H54 (cell line): ENCODE measurements at places on chromosomes 1 and 21.

DNA sequence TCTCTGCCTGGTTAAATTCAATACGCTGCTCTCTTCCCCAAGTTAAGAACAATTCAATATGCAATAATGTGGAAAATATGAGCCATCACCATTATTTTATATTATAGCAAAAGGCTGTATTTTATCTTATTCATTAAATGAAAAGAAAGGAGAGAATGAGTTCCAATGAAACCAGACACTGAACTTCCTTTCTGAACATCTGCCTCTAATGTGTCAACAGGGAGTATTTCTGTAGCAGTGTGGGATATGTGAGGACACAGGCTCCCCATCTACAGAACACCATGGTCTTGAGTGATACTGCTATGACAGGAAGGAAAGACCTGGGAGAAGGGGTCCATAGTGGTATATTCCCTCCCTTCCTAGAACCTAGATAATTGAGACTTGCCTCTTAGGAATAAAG, 46.3 kb downstream of the CASQ2 start:
- no peak for DNase-seq

DNA sequence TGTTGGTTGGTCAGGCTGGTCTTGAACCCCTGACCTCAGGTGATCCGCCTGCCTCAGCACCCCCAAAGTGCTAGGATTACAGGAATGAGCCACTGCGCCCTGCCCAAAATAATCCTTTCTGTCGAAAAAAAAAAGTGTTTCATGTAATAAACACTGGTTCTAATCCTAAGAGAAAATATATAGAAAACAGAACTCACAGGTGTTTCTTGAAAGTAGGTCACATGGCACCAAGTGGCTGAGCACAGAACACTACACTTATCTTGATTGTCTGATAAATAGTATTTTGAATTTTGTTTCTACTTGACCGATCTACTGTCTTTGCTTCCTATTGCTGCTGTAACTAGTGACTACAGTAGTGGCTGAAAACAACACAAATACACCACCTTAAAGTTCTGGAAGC, 87.6 kb upstream of the SOD1 start:
- no peak for DNase-seq

DNA sequence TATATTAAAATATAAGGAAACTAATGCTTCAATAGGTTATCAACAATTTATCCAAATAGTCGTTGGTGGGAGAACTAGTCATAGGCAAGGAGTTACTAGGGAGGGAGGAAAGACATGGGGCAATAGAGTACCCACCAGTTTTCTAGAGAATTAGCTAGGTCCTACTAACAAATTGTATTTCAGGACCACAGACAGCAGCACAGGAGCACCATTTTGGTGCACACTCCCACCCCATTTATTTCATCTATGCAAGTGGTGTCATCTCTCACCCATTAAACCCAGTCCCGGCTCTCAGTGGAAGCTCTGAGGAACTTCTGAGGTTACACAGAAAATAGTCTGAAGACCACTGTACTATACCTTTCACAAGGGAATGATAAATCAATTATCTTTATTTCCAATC, 89.0 kb upstream of the BCAR3 start:
- DNase-seq: no peak

- no peak for DNase-seq
Observed at GRCh38 chr1:65027666-65028358, 61.5 kb upstream of the JAK1 start.

- DNase-seq: no peak
Observed at GRCh38 chr1:200369131-200369530, 40.7 kb downstream of the ZNF281 start.

DNA sequence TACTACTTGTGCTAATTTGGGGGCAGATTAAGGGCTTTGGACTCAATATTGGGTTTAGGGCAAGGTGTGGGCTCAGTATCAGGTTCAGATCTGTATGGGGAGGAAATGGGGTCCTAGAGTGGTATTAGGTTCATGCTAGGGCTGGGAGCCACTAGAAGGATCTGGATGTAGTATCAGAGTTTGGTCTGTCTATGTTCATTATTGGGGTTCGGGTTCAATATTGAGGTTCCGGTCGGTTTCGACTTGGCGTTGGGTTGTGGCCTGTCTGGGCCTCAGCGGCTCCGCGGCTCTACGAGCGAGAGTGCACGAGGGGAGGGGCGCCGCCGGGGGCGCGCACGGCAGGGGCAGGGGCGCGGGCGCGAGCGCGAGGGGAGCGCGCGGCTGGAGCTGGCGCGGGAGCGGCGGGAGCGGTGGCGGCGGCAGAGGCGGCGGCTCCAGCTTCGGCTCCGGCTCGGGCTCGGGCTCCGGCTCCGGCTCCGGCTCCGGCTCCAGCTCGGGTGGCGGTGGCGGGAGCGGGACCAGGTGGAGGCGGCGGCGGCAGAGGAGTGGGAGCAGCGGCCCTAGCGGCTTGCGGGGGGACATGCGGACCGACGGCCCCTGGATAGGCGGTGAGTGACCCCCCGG, at the start of gene PTPRF:
Gene PTPRF, plus strand, starts transcription at position 401 of the 624 bp plus-strand sequence. CDS start 14,193 bp downstream, outside the sequence.
- peak; percentile 67 for DNase-seq

- DNase-seq: no peak
Observed at GRCh38 chr1:76955652-76956051, 88.4 kb downstream of the ST6GALNAC5 start.

- peak; percentile 86 for DNase-seq
Observed at GRCh38 chr1:153536012-153536670, 350 bp upstream of the S100A6 start.

DNA sequence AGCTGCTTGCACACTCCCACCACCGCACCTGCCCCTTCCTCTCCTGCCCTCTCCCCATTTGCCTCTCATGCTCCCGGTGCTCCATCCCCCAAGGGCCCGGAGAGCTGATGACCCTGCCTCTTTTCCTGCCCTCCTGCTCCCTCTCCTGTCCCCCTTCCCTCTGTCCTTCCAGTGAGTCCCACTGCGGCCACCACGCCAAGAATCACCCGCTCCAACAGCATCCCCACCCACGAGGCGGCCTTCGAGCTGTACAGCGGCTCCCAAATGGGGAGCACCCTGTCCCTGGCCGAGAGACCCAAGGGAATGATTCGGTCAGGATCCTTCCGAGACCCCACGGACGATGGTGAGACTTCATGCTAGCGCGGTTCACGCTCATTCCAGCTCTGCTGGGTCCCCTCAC, 40.7 kb upstream of the IPO9 start:
- DNase-seq: no peak

DNA sequence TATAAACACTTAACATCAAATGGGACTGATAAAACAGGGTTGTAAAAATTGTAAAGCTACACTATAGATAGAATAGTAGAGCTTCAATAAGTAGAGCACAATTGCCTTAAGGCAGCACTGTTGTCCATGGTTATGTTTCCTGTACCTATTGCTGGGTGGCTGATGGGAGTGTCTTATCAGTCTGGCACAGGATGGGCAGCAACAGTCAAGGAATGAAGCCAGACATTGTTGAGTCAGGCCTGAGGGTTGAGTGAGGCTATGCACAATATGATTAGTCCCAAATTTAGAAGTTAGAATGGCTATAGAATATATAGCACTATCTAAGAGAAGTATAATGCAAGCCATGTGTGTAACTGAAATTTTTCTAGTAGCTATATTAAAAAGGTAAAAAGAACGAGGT, 25.0 kb upstream of the CD1D start:
- no peak for DNase-seq

DNA sequence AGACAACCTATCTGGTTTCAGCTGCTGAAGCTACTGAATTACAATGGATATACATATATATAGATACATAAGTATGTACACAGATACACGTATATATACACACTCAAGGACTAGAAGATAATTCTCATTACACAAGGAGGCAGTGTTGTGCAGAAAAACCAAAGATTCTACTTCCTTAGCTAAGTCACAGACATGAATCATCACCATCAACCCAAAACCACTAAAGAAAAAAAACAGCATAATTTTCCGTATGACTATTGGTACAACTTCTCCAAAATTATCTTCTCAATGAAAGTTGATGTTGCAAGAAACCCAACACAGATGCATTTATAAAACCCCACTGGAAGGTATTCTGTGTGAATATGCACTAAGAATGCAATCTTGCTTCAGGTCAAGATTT, 36.8 kb upstream of the RPF1 start:
- peak; percentile 34 for DNase-seq

GRCh38 chr1:17233675-17234320, 15.1 kb upstream of the PADI3 start:
- DNase-seq: peak; percentile 79

DNA sequence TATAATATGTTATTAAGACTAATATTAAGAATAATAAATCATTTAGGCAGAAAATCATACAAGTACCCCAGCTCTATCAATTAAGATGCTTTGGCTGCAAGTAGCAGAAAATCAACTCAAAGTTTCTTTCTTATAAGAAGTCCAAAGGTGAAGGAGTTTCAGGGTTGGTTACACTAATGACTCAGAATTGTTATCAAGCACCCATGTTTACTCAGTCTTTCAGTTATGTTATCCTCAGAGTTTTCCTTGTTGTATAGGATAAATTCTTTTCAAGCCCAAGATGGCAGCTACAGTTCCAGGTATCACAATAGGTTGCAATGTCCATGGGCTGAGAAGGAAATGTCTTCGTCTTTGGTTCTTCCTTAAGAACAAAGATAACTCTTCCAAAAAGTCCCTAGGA, 163.6 kb downstream of the TNFSF18 start:
- no peak for DNase-seq

- no peak for DNase-seq
Observed at GRCh38 chr1:158534496-158534895, 19.7 kb downstream of the OR6Y1 start.

- no peak for DNase-seq
Observed at GRCh38 chr1:179925922-179926849, 28.4 kb upstream of the CEP350 start.

- no peak for DNase-seq
Observed at GRCh38 chr1:182299728-182300616, 91.6 kb downstream of the GLUL start.

GRCh38 chr1:100736746-100737145, 17.2 kb downstream of the VCAM1 start:
- no peak for DNase-seq

GRCh38 chr1:92948071-92948470, 13.2 kb downstream of the DIPK1A start:
- DNase-seq: no peak

DNA sequence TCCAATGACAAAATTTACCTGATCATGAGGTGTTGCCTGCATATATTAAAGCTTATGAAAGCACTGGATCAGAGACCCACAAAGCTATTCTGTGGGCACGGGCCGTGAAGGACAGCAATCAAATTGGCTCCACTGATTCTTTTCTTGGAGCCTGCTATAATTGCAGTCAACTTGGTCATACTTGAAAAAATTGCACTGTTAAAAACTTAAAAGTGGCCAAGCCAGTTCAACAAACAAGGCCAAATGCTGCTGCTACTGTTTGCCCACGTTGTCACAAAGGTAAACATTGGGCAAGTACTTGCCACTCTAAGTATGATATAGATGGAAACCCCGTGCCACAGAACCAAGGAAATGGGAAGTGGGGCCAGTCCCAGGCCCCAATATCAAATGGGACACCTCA, 37.8 kb downstream of the CYP4A11 start:
- DNase-seq: no peak

- DNase-seq: no peak
Observed at GRCh38 chr1:241356187-241356518, 852 bp downstream of the RGS7 start.

GRCh38 chr1:8676813-8677212, 140.6 kb downstream of the RERE start:
- DNase-seq: no peak

DNA sequence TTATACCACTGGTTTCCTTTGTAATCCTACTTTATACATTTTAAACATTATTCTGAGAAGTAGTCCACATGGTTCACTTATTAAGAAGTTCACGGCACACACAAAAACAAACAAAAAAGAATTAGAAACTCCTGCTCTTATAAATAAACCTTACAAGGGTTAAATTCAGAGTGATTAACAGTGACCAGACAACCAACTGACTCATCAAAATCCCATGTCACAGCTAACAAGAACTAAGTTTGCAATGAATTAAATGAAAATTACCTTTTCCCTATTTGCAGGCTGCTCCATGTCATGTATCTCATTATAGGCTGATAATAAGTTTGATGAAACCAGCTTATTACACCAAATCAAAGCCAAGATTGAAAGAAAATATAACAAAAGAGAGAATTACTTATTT, 77.5 kb downstream of the PUM1 start:
- no peak for DNase-seq

DNA sequence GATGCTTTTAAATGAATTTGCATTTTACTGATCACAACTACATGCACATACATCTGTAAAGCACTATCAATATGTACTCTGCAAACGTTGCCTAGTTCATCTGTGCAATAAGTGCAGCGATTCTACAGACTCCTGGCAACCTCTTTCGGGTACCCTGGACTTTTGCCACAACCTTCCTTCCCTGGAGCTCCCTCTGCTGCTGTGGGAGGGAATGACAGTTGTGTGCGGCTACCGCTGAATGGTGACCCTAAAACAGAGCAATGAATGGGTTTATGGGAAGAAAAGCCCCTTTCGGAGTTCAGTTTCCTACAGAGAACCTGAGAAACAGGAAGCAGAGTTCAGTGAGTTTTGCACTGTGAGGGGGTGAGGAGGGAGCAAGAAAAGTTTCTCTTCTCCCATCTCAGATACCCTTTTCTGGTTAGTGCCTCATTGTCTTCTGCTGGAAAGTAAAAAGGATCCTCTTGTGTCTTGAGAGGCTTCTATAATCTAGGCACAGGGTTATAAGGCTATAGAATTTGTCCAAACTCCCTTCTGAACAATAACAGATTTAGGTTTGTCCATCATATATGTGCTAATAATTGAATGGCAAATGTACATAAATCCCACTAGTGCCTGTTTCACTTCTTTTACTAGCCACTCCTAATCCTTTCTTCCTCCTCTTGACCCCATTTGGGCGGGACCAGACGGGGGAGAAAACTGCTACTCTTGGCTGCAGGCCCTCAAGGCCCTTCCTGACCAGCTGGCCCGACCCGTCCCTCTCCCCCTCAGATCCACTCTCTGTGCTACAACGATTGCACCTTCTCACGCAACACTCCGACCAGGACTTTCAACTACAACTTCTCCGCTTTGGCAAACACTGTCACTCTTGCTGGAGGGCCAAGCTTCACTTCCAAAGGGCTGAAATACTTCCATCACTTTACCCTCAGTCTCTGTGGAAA, 19.8 kb upstream of the SARS1 start:
- peak; percentile 33 for DNase-seq

DNA sequence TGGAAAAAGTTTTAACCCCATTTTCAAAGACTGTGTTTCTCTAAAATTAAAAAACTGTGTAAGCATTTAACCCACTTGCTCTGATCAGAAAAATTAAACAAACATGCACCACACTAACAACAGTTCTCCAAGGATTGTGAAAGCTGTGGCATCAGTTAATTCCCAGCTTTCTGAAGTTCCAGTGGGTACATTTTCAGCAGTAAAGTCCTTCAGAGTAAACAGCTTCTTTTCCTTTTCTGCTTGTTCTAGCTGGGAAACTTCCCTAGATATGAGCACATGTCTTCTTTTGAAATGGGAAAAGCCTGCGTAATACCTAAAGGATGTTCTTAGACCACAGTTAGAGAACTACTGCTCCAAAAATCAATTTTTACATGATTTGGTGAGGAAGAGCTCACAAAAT, 11.1 kb downstream of the PRRX1 start:
- no peak for DNase-seq

- DNase-seq: no peak
Observed at GRCh38 chr1:195946500-195946899, 661.7 kb downstream of the KCNT2 start.

GRCh38 chr1:46575300-46575699, 23.9 kb upstream of the KNCN start:
- no peak for DNase-seq
